SIG-M5 (cell line): ENCODE measurements at places on chromosomes 12 and 14.

DNA sequence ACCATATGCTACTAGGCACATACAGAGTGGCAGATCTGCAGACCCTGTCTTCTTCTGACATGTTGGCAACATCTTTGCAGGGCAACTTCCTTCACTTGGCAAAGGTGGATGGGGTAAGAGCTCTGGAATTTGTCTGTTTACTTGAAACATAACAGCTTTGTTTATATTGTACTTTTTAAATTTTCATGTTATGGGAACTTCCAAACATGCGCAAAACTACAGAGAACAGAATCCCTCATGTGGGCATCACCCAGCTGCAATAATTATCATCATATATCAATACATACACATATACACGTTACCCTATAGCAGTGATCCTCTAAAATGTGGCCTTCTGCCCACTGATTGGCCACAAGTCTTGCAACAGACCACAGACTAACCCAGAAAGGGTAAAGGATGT, 103.4 kb downstream of the STAB2 start:
- no peak for DNase-seq

DNA sequence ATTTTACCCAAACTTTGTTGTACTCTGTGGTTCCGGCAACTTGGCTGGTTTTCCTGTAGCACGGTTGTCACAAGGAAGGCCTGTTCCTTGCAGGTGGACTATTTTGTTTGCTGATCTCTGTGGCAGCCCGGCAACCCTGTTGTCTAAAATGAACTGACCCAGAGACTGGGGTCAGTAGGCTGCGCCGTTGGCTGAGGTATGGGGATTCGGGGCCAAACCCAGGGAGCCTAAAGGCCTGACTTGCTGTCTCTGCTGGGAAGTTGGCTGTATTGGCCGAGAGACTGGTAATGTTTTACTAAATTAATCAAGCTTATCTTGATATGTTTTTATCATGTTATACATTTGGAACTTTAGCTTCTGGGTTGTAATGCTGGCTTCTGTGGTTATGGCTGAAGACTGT, 13.8 kb downstream of the SMIM41 start:
- no peak for DNase-seq

DNA sequence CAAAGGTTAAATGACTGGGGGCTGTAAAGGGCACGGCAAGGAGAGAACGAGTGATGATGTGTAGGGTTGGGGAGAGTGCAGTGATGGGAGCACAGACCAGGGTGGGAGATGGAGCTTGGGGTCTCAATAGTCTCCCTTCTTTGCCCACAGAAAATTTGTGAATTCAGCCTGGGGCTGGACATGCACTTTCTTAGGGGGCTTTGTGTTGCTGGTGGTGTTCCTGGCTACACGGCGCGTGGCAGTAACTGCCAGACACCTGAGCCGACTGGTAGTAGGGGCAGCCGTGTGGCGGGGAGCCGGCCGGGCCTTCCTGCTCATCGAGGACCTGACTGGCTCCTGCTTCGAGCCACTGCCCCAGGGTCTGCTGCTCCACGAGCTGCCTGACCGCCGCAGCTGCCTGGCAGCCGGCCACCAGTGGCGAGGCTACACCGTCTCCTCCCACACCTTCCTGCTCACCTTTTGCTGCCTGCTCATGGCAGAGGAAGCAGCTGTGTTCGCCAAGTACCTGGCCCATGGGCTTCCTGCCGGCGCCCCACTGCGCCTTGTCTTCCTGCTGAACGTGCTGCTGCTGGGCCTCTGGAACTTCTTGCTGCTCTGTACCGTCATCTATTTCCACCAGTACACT, 1.7 kb downstream of the FITM1 start:
- no peak for DNase-seq

GRCh38 chr12:50234347-50234746, 49.0 kb downstream of the LIMA1 start:
- no peak for DNase-seq
